ENCODE measurements at places on chromosomes 5 and 9.

DNA sequence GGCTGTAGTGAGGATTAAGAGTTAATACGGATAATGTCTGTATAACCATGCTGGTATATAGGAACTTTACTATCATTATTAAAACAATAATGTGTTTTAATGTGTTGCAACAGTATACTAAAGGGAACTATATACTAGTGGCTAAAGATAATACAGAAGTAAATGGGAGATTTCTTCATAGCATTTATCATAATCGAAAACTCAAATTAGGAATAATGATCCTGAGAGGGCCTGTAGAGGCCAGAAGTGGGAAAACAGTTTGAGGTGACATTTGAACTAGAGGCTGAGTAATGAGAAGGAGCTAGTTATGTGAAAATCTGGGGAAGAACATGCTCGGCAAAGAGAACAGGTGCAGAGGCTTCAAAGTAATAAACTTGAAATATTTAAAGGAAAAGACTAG lies 2.9 kb downstream of the TCERG1 start:
- DNase-seq: no peak

DNA sequence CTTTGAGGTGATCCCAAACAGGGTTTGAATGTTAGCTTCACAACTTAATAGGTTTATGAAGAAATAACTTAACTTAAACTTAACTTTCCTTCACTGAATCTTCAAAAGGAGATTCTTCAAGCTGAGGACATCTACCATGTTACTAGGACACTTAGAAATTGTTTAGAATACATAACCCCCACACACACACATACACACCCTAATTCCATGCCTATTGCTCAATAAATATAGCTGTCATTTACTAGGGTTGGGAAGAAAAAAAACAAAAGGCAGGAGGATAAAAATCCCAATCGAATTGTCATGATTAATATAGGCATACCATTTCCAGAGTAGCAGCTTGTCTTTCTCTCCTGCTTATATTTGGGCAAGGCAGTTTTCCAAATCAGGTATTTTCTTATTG lies 68.3 kb downstream of the ALDH1A1 start:
- DNase-seq: no peak

DNA sequence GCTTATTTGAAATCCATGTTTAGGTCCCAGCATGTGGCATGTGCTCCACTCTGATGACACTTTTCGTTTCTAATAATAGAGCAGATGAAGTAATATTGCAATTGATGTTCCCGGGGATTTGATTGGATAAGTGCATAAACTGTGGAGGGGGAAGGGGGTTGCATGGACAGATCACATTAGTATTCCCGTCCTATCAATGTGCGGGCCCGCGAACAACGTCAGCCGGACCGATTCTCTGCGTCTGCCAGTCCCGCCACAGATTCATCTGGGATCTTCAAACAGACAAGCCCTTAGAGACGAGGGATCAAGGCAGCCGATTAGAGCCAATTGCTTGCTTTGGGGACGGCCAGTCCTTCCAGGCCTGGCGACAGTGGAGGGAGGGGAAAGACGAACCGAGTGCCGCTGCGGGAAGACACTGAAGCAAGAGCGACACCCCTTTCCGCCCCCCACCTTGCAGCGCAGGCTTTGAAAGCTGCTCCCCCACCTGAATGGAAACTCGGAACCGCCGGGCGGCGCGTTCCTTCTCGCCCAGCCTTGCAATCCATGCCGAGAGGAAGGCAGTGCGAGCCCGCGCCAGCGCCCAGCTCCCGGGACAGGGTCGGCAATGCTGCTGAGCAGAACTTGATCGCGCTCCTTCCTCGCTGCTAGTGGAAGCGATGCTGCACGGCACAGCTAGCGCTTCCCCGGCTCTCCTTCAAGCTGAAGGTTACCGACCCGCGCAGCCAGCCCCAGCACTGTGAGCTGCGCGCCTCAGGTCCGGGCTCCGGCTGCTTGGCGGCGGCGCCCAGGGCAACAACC lies at the start of gene RGS7BP:
TSS of gene RGS7BP (plus strand) at position 247 of the 798 bp plus-strand sequence. CDS start 610 bp downstream, outside the sequence.
- peak; percentile 19 for DNase-seq

GRCh38 chr5:173205916-173206315 lies 29.1 kb downstream of the NKX2-5 start:
- DNase-seq: no peak

DNA sequence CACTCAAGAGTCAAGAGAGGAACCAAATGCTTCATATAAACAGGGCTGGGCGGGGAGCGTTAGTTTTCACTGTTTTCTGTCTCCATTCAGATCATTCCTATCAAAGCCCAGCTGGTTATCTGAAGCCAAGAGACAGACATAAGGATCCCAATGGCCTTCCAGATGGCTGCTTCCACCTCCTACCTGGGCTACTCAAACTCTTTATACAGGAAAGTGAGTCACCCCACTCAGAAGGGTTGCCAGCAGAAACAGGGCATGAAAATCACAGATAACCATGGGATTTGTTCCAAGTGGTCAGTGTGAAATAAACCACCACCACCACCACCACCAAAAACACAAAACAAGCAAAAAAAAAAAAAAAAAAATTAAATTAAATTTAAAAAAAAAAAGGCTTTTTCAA lies 5.5 kb downstream of the PRSS3 start:
- no peak for DNase-seq

DNA sequence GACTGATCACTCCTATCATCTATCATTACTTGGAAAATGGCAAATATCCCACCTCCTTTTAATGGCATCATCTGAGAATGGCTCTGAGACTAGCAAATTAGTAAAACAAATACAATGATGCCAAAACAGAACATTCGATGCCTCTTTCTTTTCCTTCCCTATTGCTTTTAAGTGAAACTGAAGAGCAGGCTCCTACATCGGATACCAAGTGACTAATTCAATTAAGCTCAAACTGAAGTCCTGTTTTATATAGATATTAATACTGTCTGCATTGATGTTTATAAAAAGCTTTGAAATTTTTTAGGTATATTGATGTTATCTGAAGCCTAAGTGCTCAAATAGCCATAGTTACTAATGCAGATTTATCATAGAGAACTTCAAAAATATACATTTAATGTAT lies 43.9 kb downstream of the SAXO1 start:
- DNase-seq: no peak

DNA sequence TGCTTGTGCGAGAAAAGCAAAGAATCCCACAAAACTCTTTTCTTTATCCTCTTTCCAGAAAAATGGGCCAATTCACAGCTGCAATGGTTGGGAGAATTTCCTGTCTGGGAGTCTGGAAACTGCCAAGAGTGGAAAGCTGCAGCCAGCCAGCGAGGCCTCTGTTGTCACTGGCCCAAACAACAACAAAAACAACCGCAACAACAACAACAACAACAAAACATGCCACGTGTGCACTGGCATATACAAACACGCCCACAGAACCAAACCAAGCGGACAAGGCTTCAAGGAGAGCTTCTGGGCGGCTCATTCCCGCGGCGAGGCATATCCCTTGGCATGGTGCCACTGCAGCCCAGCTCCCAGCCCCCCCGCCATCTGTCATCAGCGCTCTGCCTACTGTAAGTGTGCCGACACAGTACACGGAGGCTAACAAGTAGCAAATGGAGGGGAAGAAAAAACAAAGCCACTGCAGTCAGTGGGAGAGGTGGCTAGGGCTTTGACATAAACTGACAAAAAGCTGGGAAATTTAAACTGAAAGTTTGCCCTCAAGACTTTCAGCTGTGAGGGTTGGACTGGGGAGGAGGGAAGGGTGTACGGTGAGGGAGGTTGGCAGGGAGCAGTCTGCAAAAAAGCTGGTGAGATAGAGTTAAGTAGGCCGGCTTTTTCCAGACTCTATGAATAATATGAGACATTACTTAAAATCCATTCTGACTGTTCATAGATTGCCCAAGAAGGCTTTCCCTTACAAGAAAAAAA lies 165.0 kb upstream of the ZNF462 start:
- DNase-seq: peak; percentile 79

- DNase-seq: no peak
Measured at GRCh38 chr9:93897075-93897970, 57.8 kb downstream of the BARX1 start.

DNA sequence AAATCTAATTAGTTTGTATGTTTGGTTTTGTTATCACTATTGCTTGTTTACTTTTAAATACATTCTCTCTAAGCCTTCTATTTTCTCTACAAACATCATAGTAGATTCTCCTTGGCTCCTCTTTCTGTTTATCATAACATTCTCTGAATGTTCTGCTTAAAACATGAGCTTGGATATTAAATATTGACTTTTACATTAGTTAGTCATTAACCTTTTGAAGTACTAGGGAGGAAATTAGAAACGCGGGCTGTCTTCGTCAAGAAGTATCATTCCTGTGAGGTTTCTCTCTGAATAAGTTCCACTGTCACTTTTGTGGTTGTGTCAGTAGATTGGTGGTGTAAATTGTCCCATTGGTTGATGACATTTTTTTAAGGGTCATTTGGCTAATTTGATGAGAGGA lies 821.5 kb downstream of the EFNA5 start:
- DNase-seq: no peak

DNA sequence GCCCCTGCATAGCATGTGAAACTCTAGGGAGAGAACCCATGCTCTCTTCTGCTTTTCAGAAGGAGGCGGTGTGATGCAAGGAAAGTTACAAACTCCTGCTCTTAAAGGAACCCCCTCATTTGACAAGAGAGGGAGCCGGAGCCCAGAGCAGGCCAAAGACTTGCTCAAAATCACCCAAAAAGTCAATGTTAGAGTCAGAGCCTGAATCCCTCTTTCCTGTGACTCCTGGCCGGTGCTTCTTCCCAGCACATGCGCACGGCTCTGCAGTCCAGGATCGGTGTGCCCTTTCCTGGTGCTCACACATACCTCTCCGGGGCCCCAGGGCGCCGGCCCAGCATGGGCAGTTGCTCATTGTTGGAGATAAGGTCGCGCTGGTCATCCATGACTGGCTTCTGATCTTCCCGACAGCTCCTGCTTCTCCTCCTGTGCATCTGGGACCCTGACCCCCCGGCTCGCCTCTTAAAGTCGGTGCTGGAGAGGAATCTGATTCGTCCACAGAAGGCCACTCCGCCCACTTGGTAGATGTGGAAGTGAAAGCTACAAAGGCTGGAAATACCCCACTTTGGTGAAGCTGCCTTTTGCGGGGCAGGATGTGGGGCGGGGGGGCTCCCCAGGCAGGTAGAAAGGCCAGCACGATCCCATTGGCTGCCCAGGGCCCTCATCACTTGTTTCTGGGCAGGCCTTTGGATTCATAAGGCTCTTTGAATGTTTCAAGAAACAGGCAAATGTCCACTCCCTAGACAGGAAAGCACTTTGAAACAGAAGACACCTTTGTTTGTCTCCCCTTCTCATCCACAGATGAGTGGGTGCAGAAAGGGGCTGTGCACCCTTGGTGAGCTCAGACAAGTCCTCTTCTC lies at the start of gene CD74:
TSS of gene CD74 (minus strand) at position 592 of the 857 bp plus-strand sequence. CDS start at position 431, 161 bp downstream.
- no peak for DNase-seq

DNA sequence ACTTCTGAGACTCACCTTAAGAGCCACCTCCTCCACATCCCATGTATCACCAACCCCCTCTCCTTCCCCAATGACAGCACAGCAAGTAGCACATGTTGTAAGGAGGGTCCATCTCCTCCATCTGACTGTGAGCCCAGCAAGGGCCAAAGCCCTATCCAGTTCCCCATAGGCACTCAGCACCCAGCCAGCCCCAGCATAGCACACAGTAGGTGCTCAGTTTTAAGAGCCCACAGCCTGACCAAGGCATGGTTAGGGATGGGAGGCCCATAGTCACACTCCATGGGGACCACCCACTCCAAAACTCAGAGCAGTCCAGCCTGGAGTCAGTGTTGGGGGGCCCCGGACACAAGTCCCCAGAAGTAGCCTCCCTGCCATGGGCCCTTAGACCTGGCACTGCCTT lies 205.7 kb downstream of the CDK5RAP2 start:
- DNase-seq: no peak

GRCh38 chr5:2006193-2006970 lies 123.7 kb upstream of the IRX4 start:
- no peak for DNase-seq

- DNase-seq: no peak
Measured at GRCh38 chr9:19809422-19810269, 20.8 kb upstream of the SLC24A2 start.

GRCh38 chr5:38529955-38530646 lies 26.3 kb downstream of the LIFR start:
- DNase-seq: no peak

GRCh38 chr9:70145981-70146380 lies 102.3 kb downstream of the MAMDC2 start:
- DNase-seq: no peak

- DNase-seq: no peak
Measured at GRCh38 chr5:91058155-91058554, 325.0 kb downstream of the ARRDC3 start.

DNA sequence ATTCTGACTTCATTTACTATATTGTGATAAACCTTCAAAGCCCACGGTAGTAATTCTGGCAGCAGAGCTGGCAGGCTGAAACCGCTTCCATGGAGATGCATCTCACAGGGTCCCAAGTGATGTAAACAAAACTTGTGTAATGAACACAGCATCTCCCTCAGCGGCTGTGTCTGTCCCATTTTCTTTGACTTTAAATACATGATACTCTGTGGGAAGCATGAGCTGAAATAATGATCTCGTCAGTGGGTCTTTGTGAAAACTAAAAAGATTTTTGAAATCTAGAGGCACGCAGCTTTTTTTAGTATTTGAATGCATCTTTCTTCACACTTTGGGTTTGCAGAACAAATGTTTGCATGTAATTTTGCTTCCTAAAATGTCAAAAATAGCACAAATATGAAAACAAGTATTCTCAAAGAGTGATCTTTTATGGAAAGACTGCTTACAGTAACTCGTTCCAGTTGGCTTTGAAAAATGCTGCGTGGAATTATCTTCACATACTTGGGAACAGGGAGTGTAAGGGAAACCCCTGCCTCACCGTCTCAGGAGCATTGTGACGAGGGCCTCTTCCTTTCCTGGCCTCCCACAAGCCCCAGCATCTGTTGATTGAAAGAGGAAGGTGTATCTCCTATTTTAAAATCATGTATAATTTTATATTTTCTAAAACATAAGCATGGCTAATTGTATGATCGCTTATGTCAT lies 18.1 kb upstream of the LPCAT1 start:
- DNase-seq: no peak

Data from fibroblast of skin of back (primary cell).